ENCODE measurements at places on chromosomes 7 and 10.
A peak's percentile ranks its signal among the peaks of the same experiment; 100 is the strongest.

DNA sequence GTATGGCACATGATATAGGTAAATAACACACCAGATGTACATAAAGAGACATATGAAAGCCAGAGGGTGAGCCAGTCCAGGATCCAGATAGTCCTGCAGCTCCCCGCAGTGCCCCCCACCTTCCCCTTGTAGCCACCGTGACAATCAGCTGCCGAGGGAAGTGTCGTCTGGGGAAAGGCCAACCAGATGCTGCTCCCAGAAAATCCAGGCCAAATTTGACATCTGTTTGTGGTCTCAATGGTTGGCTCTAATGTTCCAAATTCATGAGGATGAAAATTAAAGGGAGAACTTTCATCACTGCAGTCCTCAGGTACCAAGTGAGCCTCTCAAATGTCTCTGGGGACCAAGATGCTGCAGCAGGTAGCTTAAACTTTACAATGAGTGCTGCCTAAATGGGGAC is 210.3 kb downstream of the PTEN start:
- no peak for DNase-seq

DNA sequence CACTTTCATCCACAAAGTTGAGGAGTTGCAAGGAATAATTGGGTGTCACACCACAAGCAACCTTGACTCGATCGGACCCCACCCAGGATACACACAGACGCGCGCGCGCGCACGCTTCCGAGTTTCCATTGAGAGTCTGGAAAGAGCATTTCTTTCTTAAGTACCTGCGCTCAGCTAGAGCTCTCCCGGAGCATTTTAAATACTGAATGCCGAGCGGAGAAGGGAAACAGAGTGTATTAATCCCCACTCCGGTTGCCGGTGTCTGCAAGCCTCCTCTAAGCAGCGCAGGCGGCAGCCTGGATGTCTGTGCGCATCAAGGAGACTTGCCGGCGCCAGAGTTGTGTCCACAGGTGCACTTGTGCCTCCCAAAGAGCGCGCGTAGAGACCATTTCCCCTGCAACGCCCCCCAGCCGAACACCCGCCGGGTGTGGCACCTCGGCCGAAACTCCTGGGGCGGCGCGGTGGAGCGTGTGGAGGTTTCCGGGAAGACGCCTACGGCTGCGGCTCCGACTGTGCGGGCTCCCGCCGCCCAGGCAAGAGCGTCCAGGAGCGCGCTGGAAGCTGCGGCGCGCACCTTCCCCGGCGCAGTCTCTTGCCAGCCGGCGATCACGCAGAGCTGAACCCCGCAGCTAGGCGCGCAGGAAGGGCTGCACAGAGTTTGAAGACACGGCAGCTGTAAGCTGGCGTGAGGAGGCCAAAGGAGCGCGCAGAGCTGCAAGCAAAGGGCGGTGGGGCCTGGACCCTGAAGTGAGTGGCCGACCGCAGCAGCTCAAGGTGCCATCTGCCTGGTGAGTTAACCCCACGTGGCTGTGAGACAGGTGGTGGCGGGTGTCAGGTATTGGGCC is 1.1 kb upstream of the FEZF1 start:
- peak; percentile 73 for DNase-seq

DNA sequence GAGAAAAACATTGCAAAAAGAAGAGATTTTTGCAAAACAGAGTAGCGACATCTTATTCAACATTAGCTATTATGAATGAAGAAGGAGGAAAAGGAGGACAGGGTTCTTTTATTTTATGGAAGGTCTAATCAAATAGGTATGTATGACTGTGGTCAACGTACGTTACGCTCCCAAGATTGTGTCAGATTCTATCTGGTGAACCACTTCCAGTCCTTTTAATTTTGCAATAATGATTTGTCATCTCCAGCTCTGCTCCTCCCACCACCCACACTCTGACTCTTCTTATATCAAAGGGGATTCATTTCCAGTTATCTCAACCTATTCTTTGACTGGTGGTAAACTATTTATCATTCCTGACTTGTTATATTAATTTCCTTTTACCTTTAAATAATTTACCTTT is 259.9 kb downstream of the CACNA2D1 start:
- DNase-seq: no peak

- no peak for DNase-seq
Measured at GRCh38 chr7:127252377-127252713, 396 bp downstream of the GRM8 start.

- no peak for DNase-seq
Measured at GRCh38 chr10:64369885-64370773, 848.9 kb downstream of the REEP3 start.

- no peak for DNase-seq
Measured at GRCh38 chr7:13179011-13179582, 491.7 kb downstream of the ARL4A start.

DNA sequence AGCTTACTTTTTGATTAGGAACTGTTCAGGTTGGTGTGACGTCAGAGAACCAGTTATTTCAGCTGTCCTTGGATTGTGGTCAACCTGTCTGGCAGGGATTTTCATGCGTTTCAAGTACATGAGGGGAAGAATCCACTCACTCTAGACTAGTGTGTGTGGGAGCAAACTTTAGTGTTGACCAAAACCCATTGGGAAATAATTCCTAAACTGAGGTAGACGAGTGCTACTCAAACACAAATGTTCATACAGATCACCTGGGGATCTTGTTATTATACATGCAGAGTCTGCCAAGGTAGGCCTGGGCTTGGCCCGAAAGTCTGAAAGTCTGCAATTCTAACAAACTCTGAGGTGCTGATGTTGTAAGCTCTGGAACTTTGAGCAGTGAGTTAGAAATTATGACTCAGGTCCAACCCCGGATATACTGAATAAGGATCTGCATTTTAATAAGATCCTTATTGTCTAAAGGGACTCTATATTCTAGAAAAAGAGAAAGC is 111.1 kb upstream of the CREB5 start:
- DNase-seq: no peak

Data from posterior vena cava (tissue), 2 donors.